Forelimb muscle (tissue), 1 donor: ENCODE measurements at places on chromosomes 1 and 21. TPM values are rescaled to one million over a fixed set of nuclear protein-coding genes. Genes with fewer than 3 reads are reported as not detected.

- DNase-seq, result no peak
Measured at GRCh38 chr1:41245659-41246058, 3.6 kb upstream of the SCMH1 start.

- DNase-seq, result no peak
Measured at GRCh38 chr1:55245781-55246180, 30.6 kb upstream of the USP24 start.

DNA sequence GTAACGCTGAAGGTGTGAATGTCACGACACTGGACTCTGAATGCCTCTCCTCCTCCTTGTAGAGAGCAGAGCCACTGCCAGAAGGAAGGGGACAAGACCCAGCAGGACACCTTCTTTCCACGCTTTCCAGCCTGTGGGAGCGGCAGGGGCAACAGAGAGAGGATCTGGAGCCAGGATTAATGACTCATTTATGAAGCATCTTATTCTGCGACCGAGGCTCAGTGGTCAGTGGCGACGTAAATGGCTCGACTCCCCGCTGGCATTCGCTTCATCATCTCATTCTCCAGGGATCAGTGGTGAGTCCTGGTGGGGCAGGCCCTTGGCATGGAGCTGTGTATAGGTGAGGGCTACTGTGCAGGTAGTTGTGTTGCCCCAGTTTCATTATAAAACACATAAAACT lies 4.6 kb downstream of the SLC37A1 start:
- no peak for DNase-seq

GRCh38 chr1:17118706-17119075 lies 560 bp downstream of the PADI2 start:
- DNase-seq, result no peak

DNA sequence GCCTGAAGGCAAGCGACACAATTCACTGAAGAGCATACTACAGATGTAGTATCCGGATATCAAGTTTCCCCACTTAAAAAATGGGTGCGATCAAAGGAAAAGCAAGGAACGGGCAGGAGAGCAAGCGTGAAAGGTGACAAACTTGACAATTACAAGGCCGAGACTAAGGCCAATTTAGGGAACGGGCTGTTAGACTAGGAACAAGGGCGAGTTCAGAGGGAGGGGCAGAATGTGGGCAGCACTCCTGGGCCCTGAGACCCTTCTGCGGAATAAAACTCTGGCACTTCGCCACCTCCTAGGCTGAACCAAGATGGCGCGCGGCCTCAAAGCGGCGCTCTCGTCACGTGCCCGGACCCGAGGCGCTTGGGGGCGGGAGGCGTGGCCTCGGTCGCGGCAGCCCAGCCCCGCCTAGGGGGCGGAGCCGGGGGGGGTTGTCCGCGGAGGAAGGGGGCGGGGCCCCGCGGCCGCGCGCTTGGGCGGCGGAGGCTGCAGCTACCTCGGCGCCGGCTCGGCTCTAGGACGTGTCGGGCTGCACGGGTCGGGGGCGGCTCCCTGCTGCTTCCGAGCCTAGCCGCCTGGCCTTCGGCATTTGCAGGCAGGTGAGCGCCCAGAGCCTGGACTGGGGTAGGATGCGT lies at the start of gene PPFIA4:
Gene PPFIA4 (plus strand): TSS at position 461 of the 635 bp plus-strand sequence. CDS start 12,518 bp downstream, outside the sequence.
- DNase-seq, result peak; percentile 48

NTRK1 gene
- 0.37 TPM for polyA plus RNA-seq

GRCh38 chr21:37208056-37208721 lies 58.9 kb downstream of the VPS26C start:
- DNase-seq, result no peak

GRCh38 chr1:83725735-83726360 lies 273.1 kb downstream of the TTLL7 start:
- no peak for DNase-seq

DNA sequence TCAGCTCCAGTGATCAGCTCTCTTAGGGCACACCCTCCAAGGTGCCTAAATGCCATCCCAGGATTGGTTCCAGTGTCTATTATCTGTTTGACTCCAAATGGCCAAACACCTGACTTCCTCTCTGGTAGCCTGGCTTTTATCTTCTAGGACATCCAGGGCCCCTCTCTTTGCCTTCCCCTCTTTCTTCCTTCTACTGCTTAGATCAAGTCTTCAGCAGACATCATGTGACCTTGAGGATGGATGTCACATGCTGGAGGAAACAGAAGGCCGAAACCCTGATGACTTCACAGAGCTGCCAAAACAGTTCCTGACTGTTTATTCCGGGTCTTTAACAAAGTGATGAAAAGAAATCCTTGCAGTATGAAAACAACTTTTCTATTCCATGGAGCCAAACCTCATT lies 24.4 kb upstream of the WDR26 start:
- no peak for DNase-seq

PLEKHO1 gene
- polyA plus RNA-seq, result 98.5 TPM
